ENCODE measurements at places on chromosomes 3 and 15.

GRCh38 chr15:51377038-51377786 lies 35.8 kb downstream of the GLDN start:
- no peak for DNase-seq

DNA sequence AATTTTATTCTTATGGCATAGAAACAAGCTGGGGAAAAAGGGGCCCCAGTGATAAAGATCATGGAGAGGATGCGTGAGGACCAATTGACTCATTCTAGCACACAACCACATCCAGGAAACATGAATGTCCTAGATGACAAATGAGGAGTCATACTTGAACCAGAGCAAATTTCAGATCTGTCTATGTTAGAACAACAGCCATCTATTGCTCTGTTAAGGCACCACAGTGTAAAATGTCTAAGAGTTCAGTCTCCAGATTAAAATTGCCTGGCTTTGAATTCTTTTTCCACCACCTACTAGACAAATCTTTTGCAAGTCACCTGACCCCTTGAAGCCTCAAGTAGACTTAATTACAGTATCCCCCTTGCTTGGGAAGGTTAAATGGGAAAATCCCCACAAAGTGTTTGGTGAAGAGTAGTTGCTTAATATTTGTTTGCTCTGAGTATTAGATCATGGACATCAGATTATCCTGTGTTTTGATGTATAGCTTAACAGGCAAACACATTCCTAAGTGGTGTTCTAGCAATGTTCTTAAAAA lies 258.7 kb upstream of the TGFBR2 start:
- no peak for DNase-seq

- DNase-seq: no peak
These were observed 4.6 kb downstream of the CCPG1 start for GRCh38 chr15:55403531-55403930.

GRCh38 chr3:131447349-131447748 lies 55.4 kb downstream of the MRPL3 start:
- no peak for DNase-seq

DNA sequence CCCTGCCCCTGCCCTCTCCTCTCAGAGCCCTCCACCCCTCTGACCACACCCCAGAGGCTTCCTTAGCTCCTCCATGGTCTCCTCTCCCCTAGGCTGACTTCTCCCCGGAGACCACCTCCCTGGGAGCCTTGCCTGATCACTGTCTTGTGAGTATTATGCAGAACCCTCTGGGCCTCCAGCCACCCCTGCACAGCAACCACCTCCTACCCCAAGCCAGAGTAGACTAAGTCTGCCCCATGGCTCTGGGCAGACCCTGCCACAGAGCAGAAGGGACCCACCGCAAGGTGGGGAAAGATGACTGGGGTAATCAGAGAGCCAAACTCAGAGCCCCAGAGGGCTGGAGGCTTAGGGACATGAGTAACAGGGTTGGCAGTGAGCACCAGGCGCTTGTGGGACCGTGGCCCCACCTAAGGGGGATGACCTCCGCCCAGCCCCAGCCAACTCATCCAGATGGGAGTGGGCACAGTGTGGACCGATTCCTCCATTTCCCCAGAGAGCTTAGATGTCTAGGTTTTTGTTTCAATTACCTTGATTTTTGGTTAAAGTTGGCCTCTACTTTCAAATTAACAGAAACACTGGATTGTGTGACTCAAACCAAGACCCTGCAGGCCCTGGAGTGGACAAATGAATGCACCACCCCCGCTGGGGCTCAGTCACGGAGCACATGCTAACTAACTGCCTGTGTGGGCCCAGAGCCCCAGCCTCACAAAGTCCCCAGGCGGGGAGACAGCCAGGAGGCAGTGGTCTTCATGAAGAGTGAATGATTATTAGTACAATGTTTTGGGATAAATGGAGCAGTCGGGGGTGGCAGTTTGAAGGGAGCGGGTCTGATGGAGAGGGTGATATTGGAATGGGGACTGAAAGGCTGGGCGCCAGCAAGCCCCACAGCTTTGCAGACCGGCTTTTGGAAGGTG lies 119.4 kb upstream of the PRR20G start:
- DNase-seq: no peak

DNA sequence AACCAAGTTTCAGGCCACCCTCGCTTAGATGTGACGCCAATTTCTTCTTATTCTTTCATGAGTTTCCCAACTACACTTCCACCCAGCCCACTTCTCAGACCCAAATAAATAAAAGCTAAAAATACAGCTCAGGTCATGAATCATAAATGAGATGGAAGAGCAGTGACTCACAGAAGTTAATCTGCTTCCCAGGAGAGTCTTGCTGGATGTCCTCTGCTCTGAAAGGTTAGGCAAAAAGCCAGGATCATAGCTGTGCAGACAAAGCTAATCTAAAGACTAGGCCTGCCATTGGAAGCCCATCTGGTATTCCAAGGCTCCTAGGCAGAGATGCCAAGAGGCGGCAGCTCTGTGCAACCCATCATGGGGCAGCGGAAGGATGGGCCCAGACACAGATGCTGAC lies 24.1 kb downstream of the SHC4 start:
- no peak for DNase-seq

DNA sequence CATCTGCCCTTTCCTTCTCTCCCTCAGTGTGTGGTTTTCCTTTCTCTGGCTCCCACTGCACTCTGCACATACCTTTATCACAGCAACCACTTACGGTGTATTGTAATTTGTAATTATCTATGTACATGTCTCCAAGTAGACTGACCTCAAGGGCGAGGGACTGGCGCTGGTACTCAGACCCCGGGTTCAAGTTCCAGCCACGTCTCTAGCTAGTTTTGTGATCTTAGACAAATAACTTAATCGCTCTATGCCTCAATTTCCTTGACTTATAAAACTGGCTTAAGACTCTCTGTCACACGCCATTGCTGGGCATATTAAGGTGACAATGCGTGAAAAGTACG lies 607 bp upstream of the SENP2 start:
- DNase-seq: no peak

- DNase-seq: no peak
These were observed 24.3 kb downstream of the NFKBIZ start for GRCh38 chr3:101873619-101874018.

GRCh38 chr15:67746450-67746849 lies 78.9 kb upstream of the SKOR1 start:
- DNase-seq: no peak

DNA sequence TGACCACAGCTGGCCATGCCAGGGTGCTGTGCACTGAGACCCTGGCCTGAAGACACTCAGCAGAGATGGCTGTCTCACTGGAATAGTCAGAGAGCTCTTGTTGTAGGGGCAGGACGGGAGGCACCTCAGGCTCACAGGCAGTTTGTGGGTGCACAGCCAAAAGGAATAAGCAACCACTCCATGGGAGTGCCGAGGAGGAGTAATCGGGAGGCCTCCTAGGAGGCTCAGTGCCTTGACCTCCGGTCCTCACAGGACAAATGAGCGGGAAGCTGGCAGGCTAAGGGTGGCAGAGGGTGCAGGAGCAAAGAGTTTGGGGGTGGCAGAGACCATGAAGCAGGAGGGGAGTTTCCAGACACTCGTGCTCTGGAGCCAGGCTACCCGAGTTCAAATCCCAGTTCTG lies 81.7 kb downstream of the SMAD6 start:
- no peak for DNase-seq

DNA sequence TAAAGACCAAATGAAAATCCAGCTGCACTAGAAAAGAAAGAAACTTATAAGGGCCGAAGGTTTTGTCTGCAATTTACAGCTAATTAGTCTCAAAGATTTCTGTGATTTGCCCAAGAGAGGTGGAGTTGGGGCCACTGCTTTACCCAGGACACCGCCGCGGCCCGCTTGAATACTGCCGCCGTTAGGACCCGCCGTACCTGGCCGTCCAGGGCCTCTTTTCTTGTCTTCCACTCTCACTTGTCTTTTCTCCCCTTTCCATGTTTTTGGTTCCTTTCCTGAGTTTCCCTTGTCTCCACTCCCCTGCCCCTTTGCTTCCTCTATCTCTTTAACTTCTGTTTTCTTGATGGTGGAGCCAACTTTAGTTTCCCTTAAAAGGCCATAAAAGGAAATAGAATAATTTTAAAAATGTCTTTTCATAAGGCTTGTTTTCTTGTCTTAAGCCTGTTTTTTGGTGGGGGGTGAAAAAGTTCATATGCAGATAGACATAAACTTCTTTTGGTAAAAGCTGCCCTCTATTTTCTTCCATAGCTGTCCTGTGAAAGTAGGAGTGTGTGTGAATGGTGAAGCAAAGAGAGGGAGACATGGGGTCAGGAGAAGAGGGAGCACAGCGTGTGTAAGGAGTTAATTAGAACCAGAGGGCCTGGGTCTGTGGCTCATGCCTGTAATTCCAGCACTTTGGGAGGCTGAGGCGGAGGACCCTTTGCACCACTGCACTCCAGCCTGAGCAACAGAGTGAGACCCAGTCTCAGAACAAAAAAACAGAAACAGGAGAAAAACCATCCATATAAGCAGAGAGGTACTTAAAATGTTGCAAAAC lies 16.0 kb upstream of the CCNL1 start:
- no peak for DNase-seq

DNA sequence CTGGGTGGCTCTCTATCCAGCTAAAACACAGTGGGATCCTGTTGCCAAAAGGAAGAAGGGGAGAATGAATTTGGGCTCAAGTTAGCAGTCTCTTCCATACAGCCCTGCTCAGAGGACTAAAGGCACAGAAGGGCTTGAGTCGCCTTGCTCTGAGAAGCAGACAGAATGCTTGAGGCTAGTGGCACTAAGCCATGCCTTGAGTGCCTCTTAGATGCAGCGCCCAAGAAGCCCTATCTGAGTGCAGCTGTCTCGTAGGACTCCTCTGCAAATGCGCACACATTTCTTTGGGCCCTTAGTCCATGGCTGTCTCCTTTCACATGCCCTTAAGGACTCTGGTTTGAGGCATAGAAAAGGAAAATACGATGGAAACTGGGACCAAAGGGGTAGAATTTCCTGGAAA lies 211.3 kb upstream of the CHRM5 start:
- no peak for DNase-seq

DNA sequence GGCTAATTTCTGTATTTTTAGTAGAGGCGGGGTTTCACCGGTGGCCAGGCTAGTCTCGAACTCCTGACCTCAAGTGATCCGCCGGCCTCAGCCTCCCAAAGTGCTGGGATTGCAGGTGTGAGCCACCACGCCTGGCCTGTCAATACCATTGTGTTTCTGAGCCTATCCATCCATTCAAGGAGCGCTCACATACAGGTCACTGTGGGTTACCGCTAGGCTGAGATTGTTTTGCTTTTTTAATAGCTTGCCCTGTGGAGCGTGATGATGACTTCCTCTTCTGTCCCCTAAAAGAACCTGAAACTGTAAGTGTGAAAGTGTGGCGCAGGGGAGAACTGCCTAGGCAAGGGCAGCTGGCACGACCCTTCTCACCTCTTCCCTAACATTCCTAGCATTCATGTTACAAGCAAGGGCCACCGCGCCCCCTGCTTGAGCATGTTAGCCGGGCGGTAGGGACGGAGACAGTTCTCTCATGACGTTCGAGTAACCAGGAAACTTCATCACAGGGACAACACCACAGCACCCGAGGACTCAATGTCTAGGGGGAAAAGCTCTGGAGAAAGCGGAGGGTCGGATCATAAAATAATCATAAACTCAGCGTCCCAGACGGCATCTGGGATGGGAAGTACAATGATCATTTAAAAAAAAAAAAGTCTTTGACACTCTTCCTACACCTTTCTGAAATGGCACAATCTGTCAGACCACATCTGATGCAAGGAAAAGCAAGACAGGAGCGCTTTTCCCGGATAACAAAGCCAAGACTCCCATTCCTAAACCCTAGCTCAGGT lies 790 bp downstream of the LAMP3 start:
- no peak for DNase-seq

GRCh38 chr3:153855772-153856171 lies 265.4 kb upstream of the ARHGEF26 start:
- DNase-seq: no peak

DNA sequence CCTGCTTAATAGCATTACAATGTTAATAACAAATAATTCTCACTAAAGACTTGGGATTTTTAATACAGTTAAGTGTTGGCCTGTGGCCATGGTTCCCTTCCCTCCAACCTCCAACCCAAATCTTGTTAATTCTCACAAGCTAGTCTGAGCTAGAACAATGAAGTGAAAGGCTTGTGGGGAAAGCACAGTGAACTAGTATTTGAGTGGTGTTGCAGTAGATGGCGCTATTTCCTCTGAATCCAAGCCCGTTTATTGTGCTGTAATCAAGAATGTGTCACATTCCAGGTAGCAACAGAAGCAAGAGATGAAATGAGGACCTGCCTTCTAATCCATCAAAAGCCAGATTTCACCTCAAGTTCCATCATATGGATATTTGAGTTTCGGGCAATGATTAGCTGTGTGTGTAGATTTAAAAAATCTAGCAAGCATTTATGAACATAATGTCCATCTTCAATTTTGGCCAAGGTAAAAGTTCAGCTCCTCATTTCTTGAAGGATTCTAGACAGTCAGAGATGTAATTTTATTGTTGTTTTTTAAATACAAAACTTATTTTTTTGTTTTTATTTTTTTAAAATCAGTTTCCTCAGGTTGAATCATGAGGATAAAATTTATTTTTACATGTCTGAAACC lies 160.7 kb downstream of the SQOR start:
- no peak for DNase-seq

DNA sequence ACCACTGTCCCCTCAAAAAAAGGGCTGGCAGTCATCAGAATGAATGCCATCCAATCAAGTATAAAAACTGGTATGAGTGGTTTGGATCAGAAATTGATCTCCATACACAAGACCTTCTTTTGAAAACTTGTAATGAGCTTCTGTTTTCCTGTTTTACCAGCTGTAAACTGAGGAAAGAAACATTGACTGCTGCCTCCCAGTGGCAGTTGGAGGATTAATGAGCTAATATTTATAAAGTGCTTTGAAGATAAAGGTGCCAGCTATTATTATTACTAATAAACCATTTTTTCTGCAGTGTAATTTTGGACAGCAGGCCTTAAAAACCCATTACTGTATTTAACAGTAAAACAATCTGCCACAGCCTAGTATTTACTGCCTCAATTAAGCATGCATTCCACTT lies 11.4 kb downstream of the CHL1 start:
- DNase-seq: no peak

GRCh38 chr3:190581041-190581541 lies 67.2 kb downstream of the IL1RAP start:
- no peak for DNase-seq

All from activated CD4-positive, CD25-positive, alpha-beta regulatory T cell treated with anti-CD3 and anti-CD28 coated beads, Interleukin-2, amount 50 U/mL, for 16 hours (primary cell).